ENCODE measurements at places on chromosomes 7 and 10.

GRCh38 chr10:21463436-21463835 is 62.0 kb downstream of the SKIDA1 start:
- no peak for DNase-seq

DNA sequence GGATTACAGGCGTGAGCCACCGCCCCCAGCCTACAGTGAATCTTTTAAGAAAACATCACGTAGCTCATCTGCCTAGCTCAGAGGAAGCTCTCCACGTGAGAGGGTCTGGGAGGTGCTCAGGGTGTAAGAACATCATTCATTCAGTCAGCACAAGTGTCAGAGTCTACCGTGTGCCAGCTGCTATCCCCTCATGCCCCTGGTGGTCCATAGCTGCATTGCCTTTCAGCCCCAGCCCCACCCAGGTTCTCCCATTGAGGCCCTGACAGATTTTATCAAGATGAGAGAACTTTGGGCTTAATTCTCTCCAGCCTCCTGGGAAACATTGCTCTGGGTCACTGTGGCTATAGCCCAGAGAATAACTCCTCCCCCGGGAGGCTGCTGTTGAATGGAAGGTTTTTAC is 45.1 kb downstream of the ZNF503 start:
- no peak for DNase-seq

DNA sequence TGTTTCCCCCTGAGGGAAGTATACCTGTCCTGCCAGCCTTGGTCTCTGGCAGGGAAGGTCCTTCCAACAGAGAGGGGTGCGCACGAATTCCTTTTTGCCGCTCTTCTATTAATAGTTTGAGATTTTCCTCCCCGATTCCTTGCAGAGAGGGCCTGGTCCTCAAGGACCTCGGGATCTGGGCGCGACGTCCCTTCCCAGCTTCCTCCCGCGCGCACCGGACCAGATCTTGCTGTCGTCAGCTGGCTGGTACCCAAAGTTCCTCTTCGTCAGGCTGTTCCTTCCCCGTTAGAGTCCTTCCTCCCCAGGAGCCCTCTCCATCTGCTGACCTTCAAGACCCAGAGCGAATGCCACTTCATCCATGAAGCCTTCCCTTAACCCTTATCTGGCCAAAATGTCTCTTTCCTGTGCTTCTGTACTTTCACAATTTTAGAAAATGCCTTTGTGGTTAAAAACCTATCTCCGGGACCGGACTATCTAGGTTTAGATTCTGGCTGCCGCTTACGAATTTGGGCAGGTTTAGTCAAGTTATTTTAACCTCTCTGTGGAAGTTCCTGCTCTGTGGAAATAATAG is 851 bp upstream of the GOT1 start:
- DNase-seq, result peak; percentile 17

DNA sequence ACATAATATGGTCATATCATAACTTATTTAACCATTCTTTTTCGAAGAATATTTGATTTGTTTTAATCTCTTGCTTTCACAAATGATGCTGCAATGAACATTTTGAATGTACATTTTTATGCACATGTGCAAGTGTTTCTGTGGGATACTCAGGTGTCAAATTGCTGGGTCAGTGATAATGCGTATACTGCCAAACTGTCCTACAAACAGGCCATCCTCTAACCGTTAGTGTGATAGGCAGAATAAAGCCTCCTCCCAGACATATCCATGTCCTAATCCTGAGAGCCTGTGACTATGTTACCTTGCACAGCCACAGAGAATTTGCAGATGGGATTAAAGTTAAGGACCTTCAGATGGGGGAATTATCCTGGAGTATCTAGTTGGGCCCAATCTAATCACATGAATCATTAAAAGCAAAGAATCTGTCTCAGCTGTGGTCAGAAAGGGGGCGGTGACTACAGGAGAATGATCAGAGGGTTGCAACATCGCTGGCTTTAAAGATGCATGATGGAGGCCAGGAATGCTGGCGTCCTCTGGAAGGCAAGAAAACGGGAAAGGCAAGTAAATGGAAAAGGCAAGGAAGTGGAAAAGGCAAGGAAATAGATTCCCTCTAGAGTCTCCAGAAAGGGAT is 46.7 kb downstream of the FZD1 start:
- DNase-seq, result no peak

GRCh38 chr7:79176859-79177477 is 276.5 kb downstream of the MAGI2 start:
- peak; percentile 31 for DNase-seq

DNA sequence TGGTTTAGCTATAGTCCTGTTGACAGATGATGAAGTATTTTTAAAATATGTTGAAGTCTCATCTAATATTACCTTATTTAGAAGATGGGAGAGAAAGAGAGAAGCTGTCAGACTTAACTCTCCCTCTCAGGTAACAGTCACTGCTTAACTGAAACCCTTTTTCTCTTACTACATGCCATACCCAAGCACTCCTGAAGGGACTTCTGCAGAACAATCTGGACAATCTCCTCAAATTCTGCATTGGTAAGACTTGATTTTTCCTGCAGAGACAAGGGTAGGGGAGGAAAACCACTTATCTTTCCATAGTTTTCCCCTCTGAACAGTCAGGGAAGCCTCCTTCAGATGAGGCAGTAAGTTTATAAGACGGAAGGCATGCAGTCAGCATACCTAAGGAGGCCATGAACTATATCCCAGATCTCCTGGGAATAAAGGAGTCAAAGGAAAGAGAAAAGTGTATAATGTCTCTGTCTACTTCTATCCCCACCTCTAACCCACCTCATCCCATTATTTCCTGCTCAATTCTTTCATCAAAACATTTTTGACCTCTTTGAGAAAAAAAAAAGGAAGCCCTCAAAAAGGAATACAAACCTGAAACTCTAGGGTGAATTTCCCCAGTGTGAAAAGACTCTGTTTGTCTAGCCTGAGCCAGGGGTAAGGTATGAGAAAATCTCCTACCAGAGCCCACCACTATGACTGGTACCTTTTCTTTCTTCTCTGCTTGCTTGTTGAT is 9.4 kb downstream of the ZCWPW1 start:
- no peak for DNase-seq
